ENCODE measurements at places on chromosomes 11 and 22.

GRCh38 chr11:37282367-37282766, 684.3 kb upstream of the RAG2 start:
- no peak for DNase-seq

- DNase-seq: no peak
These were observed 27.4 kb upstream of the IPO7 start for GRCh38 chr11:9357041-9357440.

DNA sequence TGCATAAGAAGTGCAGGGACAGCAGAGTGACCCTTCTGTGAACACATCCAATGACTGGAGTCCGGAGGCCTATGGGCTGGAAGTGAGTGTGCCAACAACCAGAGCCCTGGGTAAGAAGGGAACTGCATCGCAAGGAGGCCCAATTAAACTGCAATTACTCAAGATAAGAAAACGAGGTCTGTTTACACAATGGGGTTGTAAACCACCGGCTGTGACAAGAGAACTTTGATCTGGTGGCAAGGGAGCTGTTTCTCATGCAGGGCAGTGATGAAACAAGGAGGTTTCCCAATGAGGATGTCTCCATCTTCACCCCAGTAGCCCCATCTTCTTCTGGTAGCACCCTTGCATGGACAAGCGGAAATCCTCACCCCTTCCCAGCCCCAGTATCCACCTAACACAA, 21.5 kb downstream of the ETS1 start:
- no peak for DNase-seq

DNA sequence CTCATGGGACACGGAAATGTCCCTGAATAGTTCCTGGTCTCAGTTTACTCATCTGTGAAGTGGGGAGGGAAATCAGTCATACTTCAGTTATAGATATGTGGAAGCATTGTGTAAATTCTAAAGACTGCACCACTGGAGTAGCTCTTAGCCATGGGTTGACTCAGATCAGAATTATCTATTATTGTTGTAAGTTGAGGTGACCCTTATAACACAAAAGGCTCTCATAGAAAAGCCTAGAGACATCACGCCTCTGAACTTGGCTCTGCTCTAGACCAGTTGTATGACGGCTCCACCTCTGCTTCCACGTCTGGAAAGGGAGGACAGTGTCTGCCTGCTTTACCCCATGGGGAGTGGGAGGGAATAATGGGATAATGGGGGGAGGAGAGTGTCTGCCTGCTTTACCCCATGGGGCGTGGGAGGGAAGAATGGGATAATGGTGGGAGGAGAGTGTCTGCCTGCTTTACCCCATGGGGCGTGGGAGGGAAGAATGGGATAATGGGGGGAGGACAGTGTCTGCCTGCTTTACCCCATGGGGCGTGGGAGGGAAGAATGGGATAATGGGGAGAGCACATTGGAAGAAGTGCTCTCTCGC, 98.2 kb downstream of the AMOTL1 start:
- no peak for DNase-seq

- DNase-seq: no peak
These were observed 28.7 kb downstream of the CYTH4 start for GRCh38 chr22:37310815-37311595.
